Neural progenitor cell (in vitro differentiated cells): ENCODE measurements at places on chromosomes 4 and X.

DNA sequence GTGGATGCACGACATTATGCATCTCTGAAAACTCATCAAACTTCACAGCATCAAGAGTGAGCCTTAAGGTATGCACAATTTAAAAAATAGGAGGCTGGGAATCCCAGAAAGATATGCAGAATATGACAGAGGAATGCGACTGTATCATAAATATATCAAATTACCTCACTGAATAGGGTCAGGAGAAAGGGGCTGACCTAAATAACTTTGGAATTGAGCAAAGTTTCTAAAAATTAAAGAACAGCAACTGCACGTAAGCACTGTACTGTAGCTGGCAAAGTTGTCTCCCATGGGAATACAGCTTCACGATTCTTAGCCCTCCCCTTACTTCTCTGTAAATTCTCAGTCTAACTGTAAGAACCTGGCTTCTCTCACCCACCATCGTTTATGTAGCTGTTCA, 397.4 kb upstream of the ZFP42 start:
- DNase-seq: no peak

DNA sequence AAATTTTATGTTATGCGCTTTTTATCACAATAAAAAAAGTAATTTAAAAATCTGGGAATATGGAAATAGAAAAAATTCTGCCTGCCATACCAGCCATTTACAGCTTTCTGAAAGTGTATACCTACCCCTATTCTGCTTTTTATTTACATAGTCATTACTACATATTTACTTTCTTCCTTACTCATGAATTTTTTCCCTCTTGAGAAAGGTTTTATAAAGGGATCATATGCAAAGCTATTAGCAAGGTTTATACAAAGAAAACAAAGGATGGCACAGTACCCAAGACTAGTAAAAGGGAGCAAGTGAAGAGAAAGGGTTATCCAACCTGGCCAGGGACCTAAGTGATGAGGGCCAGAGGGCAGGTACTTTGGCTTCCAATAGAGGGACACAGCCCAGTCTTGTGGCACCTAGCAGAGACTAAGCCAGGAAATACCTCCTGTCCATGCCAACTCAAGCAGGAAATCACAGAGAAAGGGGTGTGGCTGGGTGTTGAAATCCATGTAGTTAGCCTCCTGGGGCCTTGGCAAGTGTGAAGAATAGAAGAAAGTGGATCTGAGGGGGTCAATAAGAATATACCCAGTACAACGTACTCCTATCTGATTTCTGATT, 207.3 kb upstream of the VEGFC start:
- no peak for DNase-seq

DNA sequence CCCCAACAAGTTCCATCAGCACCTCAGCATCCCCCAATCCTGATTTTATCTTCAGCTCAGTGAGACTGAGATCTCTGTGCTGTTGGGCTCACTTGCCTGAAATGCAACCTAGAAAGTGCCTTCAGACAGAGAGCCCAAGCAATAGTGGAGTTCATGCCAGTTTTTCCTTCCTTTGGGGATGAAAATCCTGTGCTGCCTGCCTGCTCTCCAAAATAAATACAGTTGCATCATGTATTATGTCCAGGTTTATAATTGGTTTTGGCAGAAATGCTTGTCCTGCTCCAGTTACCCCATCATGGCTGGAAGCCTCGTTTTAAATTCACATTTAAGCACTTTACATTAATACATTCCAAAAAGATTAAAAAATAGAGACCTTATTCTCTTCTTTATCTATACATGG, 1865.5 kb upstream of the TENM3 start:
- DNase-seq: no peak

GRCh38 chr4:174592256-174592984, 70.1 kb upstream of the HPGD start:
- no peak for DNase-seq

DNA sequence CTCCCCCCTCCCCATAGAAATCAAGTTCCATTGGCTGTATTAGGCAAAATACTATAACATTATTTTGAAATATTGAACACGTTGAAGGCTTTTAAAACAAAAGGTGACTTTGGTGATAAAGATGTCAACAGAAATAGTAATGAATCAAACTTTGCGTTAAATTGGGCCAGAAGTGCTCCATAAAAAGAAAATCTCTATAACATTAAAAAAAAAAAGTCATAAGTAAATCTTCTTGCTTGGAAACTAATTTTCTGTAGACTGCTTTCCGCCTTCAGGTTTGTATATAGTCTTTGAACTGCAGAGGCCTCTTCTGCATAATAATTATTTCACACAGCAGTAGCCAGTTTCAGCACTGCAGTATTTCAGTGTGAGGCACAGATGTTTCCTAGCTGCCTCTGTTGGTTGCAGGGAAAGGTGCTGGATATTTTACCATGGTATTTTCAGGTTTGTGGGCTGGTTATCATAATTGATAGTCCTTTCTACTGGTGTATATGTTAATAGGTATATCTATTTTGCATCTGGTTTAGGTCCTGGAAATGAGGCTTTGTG, 158.9 kb downstream of the KDM6A start:
- DNase-seq: no peak

DNA sequence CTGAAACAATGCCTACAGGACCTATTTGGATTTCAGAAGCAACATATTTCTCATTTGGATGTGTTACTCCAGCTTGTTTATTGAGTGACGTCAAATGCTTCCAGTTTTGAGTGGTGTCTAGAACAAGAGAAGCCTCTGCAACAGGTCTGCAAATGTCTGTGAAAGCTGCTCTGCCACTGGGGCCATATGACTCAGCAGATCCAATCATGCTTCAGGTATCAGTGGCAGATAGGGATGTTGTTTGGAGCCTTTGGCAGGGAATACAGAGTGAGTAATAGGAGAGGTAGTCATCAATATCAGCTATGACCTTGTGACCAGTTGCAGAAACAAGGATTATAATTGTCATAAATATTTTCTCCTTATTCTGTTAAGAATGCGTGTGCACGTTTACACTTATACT, 141.1 kb upstream of the ZXDA start:
- DNase-seq: no peak
